GM12864 (cell line): ENCODE measurements at places on chromosomes 6 and 20.

DNA sequence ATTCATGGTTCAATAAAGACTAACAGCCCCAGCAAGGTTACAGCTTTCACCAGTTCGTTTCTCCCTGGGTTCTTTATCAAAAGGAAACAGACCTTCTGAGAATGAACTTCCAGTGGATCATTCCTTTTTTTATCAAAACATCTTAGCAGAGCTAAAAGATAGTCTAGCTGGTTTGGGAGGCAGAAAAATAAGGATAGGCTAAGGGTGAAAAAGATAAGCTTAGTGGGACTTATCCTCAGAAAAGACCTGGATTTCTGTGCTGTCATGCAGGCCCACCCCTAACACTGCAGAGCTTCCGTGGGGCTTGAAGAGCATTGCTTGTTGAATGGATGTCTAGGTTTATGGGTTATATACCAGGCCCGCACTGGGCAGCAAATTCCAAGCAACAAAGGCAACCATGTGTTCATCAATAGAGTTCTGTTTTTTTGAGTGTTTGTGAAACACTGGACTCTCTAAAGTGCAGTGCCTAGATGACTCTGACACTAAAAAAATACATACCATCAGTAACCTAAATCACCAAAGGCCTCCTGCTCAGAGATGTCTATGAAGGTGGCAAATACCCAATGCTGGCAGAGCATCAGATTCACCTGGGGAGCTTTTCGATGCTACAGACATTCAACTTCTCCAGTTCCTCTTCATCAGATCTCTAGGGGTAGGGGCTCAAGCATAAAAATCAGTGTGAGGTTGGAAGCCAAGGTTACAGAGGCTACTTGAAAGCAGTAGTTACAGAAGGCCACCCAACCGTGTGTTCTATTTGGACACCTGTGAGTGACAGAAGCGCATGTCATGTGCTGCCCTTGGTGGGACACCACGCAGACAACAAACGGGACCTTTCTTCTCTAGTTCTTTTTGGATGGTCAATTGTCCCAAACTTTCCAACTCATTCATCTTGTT lies 53.0 kb downstream of the TNFAIP3 start:
- DNase-seq: no peak

DNA sequence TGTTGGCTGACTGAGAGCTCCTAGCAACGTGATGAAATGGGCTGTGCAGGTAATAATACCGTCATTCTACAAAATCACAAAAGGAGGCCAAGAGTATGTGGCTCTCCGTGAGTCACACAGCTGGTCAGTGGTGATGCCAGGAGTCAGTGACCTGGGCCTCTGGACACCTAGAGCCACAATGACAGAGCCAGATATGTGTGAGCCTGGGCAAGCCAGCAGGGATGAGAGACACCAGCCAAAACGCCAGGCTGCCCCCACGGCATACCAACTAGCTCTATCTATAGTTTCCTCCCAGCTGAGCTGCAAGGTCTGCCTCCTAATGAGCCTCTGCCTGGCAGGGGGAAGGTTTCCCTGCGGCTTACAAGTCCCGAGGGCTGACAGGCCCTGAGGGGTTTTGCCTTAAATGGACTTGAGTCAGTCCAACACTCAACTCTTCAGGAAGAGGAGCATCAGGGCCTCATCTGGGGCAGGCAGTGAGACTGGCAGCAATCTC lies 70.0 kb downstream of the CPNE5 start:
- no peak for DNase-seq

GRCh38 chr20:38414769-38415450 lies 20.2 kb downstream of the SNHG17 start:
- DNase-seq: no peak

DNA sequence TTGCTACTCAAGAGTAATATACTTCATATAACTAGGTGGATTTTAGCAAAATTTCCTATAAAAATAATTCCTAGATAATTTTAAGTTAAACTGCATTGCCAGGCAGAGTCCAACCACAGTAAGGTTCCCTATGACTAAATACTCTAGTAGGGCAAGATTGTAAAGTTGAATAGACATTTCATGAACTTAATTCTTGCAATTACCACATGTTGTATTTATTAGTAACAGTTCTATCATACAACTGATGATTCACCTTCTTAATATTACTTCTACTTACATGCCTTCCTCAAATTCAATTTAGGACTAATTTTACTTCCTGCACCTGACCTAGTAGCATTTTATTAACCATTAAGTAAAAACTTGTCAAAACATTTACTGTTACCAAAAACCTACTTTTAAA lies 266.7 kb upstream of the THEMIS start:
- DNase-seq: no peak

- no peak for DNase-seq
Observed at GRCh38 chr6:143515766-143516355, 4.3 kb upstream of the FUCA2 start.

DNA sequence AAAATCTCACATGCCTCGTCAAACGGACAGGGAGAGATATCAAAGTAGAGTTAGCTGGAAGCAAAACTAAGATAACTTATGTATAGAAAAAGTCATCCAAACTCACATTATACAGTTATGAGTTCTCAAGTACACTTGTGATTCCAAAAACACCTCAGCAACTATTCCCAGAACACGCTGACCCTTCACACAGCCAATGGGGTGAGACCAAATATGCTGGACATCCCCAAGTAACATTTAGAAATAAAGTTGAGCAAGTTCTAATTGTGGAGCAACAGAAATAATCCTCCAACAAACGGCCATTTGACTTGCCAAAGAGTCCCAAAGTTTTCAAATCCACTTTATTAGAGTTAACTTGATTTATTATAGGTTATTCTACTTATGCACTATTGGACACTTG lies 52.4 kb downstream of the LY86 start:
- DNase-seq: no peak

- DNase-seq: no peak
Observed at GRCh38 chr6:136685540-136686108, 106.7 kb downstream of the MAP3K5 start.

GRCh38 chr20:13205425-13205824 lies 15.6 kb upstream of the ISM1 start:
- DNase-seq: no peak

- no peak for DNase-seq
Observed at GRCh38 chr20:54995011-54995410, 519.6 kb downstream of the DOK5 start.

GRCh38 chr6:156699017-156699421 lies 78.2 kb upstream of the ARID1B start:
- DNase-seq: no peak

GRCh38 chr6:63689421-63689820 lies 53.8 kb downstream of the PHF3 start:
- DNase-seq: no peak

- DNase-seq: no peak
Observed at GRCh38 chr6:19866985-19867627, 29.9 kb downstream of the ID4 start.

- no peak for DNase-seq
Observed at GRCh38 chr6:127879685-127880084, 21.2 kb downstream of the THEMIS start.

DNA sequence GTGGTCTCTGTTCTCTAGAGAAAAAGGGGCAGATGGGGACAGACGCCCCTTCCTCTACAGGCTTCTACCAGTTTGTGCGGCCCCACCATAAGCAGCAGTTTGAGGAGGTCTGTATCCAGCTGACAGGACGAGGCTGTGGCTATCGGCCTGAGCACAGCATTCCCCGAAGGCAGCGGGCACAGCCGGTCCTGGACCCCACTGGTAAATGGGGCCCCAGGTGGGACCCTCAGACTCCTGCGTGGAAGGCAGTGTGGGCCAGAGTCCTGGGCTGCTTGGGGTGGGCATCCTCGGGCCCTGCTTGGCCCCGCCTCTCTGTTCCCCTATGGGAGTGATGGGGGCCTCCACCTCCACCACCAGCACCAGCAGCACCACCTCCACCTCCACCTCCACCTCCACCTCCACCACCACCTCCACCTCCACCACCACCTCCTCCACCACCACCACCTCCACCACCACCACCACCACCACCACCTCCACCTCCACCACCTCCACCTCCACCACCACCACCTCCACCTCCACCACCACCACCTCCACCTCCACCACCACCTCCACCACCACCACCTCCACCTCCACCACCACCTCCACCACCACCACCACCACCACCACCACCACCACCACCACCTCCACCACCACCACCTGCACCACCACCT lies 3.2 kb upstream of the TNFRSF6B start:
- DNase-seq: no peak

GRCh38 chr20:32681175-32682084 lies 7.7 kb upstream of the C20orf203 start:
- DNase-seq: no peak

DNA sequence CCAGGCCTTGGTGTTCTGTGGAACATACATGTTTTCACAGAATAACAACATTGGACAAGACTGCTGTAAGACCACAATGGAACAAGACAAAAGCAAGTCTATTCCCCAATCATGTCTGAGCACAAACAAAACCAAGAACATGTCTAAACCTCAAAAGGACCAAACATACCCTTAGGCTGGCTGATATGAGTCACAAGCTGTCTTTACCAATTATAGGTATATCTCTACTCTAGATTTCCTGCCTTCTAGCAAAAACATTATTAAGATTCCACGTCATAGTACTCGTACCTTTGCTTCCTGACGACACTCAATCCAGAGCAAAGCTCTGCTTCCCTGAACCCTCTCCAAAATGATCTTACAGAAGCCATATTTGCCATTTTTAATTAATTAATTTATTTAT lies 15.4 kb upstream of the L3MBTL1 start:
- DNase-seq: peak; percentile 49

- no peak for DNase-seq
Observed at GRCh38 chr6:27312146-27312949, at the start of gene POM121L2. POM121L2 (minus strand) TSS chr6:27312273; CDS start chr6:27312170, 103 bp downstream.

- DNase-seq: no peak
Observed at GRCh38 chr6:136792095-136792409, 225 bp downstream of the MAP3K5 start.

- no peak for DNase-seq
Observed at GRCh38 chr6:154991207-154991606, 3.9 kb upstream of the TIAM2 start.

DNA sequence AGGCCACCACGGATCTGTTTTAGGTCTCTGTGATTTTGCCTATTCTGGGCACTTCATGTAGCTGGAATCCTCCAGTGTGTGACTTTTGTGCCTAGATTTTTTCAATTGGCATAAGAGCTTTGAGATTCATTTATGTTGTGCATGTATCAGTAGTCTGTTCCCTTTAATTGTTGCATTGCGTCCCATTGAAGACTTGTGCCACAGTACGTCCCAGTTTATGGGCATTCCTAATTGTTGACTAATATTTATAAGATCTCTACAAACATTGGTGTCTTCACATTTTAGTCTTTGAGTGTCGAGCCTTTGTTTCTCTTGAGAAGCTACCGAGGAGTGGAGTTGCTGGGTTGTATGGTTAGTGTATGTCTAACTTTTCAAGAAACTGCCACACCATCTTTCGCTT lies 704 bp upstream of the FAM210B start:
- no peak for DNase-seq

GRCh38 chr6:24340998-24341938 lies 16.6 kb downstream of the DCDC2 start:
- no peak for DNase-seq

DNA sequence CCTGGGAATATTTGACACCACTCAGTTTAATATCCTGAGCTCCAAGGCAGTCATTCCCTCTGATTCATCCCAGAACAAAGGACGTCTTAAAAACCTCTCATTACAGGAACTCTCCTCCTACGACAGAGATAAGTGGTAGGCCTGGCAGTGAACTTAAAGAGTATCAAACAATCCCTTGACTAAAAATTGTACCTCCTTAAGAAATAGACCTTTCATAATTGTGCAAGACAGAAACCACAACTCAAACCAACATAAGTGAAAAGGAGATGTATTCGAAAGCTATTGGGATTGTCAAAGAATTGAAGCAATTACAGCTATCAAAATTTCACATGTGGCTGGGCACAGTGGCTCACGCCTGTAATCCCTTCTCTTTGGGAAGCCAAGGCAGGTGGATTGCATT lies 19.1 kb upstream of the BNIP5 start:
- no peak for DNase-seq

DNA sequence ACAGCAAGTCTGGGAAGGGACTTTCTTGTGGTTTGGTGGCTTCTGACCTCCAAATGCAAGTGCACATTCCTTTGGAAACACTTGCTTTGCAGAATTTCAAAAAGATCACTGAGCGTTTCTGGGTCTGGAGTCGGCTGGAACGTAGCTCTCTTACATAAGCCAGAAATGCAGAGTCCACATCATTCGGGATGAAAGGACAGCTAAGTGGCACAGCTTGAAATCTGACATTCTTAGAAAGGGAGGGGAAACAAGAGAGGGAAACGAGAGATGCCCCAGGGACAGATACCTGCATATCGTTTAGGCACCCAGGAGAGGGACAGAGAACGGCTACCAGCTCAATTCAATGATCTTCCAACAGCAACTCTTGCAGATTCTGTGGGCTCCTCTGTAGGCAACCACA lies 118.7 kb downstream of the NFATC2 start:
- DNase-seq: no peak

DNA sequence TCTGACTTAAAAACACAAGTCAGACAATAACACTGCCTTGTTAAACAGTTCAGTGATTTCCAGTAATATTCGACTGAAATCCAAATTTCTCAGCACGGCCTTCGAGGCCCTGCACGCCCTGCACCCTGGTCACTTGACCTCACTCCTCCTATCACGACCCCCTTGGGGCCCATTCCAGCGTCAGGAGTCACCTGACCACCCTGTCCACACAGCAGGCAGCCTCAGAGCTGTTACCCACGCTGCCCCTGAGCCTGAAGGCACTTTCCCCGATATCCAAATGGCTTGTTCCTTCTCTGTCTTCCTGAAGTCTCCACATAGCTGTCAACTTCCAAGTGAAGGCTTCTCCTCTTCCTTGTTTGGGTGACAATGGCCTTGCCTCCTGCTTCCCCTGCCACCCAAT lies 33.1 kb upstream of the SMOC2 start:
- no peak for DNase-seq
